Fibroblast of the aortic adventitia (primary cell): ENCODE measurements at places on chromosomes 3 and 15. TPM values are rescaled to one million over a fixed set of nuclear protein-coding genes. Genes with fewer than 3 reads are reported as not detected.

Gene ALDH1A2
- total RNA-seq: 0.08 and 2.1 TPM in 2 replicates

Gene SELENOT
- 37.9 and 150 TPM in 2 replicates for total RNA-seq

Gene SORD
- total RNA-seq: 9.8 and 13.2 TPM in 2 replicates

Gene TMEM207
- total RNA-seq: not detected in 2 replicates

Gene SCN11A
- under 0.01 and 0.25 TPM in 2 replicates for total RNA-seq

Gene BBX
- 77.8 and 81.8 TPM in 2 replicates for total RNA-seq

Gene AHSG
- total RNA-seq: not detected in 2 replicates

Gene DCBLD2
- 124 and 370 TPM in 2 replicates for total RNA-seq

Gene CD200
- total RNA-seq: 3.3 and 3.7 TPM in 2 replicates

Gene ATP8B4
- total RNA-seq: 0.99 and 1.1 TPM in 2 replicates

Gene C3orf20
- total RNA-seq: not detected in 2 replicates

Gene SMAD6
- total RNA-seq: 17.4 and 27.2 TPM in 2 replicates

Gene RAD51
- total RNA-seq: 2.9 and 12.1 TPM in 2 replicates

Gene MUC20
- total RNA-seq: 0.63 and 4.5 TPM in 2 replicates

Gene ABHD17C
- total RNA-seq: 5.6 and 15.5 TPM in 2 replicates

Gene C3orf70
- 0.16 and 1.1 TPM in 2 replicates for total RNA-seq

Gene SUCLG2
- total RNA-seq: 37.2 and 73.9 TPM in 2 replicates
